ENCODE measurements at places on chromosomes 1 and 21.
A peak's percentile ranks its signal among the peaks of the same experiment; 100 is the strongest.

- DNase-seq = no peak
These were observed 88.2 kb downstream of the DMRTA2 start for GRCh38 chr1:50335036-50335435.

- DNase-seq = no peak
These were observed 293.0 kb downstream of the MRPL39 start for GRCh38 chr21:25314247-25314646.

DNA sequence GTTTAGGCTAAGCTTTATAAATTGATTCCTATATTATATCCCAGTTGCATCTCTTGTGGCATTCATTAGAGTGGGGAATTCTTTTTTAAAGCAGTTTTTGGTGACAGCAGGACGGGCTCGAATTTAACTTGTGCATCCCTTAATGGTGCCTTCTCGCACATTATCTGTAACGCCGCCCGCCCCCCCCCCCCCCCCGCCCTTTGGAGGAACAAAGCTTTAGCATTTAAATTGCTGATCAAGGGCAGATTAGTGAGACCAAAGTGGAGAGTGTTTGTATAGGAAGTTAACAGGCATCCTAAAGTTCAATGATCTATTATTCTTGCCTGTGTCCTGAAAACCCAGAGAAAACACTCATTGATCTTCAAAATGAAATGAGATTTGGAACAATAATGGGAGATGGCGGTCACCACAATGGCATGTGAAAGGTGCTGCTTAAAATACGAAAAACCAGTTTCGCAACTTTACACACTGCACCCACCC lies 2.2 kb downstream of the LMO4 start:
- DNase-seq = peak; percentile 47

- no peak for DNase-seq
These were observed 7.5 kb downstream of the SELENOF start for GRCh38 chr1:86906419-86906818.

DNA sequence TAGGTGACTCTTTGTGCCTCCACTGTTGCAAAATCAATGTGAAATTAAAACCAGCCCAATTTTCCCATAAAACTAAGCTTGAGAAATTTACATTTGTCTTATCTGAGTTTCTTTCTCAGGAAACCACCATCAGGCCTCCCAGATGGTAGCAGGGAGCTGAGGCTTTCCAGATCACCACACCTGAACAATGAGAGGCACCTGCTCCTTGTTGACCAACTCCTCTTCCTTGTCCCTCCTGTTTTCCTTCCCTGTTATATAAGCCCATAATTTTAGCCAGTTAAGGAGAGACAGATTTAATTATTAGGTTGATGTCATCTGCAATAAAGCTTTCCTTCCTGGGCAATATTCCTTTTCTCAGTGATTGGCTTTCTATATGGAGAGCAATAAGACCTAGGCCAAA lies 32.0 kb upstream of the C1orf185 start:
- no peak for DNase-seq

DNA sequence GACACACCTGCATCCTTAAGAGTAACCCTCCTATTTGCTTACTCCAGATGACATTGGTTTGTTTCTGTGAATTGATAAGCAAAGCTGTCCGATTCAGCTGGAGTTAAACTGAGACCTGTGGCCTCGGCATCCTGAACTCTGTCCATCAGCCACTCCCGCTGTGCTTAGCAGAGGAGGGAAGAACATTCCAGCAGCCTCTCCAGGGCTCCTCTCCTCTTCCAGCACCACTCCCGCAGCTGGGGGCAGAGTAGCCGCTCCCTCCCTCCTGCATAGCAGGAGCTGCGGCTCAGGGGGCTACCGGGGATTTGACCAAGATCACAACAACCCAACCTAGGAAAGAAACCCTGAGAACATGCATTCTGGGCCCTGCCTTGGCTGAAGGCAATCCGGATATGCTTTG lies 8.8 kb downstream of the LRRC38 start:
- DNase-seq = no peak

DNA sequence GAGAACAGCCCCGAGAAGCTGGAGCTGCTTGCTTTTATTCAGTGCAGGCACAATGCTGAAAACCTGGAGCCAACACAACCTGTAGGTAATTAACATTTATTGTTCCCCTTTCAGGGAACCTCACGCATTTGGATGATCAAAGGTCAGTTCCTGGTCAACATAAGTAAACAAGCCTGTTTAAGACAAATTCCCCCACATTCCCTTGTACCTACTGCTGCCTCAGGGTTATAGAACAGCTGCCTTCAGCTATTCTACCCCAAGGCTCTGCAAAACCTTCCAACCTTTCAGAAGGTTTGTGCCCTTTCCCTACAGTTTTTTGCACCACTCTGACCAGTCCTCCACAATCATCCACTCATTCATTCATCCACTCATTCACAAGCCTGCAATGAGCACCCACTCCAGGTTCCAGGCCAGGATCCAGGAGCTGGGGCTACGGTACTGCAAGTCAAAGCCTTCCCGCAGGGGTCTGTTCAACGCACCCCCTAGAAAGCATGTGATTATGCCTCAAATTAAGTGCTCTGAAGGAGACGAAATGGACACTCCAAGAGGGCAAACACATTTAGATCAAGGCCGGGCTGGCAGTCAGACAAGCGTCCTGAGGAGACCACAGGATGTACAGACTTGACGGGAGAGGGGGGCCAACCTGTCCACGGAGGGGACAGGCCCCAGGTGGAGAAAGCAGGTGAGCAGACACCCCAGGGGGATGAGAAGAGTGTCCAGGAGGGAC lies 683.9 kb downstream of the MATN1 start:
- DNase-seq = no peak

- no peak for DNase-seq
These were observed 3.7 kb upstream of the SLC2A5 start for GRCh38 chr1:9073143-9073542.

- DNase-seq = no peak
These were observed 35.6 kb downstream of the WLS start for GRCh38 chr1:68196676-68197075.

GRCh38 chr1:100036718-100037655 lies 67.2 kb downstream of the SLC35A3 start:
- no peak for DNase-seq

- peak; percentile 17 for DNase-seq
These were observed 549 bp downstream of the PARS2 start for GRCh38 chr1:54763816-54764132.

DNA sequence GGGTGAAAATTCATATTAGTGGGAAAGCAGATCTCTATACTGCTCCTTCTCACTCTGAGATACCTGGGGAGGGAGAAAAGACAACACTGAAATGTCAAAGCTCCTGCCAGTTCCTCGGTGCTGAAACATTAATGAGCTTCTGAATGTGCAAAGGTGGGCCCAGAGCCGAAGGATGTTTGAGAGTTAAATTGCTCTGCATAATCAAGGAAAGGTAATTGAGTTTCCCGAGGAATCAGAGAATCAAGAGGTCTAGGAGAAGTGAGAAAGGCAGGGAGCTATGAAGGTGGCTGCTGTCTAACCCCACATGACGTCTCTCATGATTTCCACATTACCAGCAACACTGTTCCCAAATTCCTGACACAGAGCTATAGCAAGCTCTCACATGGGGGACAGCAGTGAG lies 346.7 kb downstream of the SMYD3 start:
- no peak for DNase-seq

DNA sequence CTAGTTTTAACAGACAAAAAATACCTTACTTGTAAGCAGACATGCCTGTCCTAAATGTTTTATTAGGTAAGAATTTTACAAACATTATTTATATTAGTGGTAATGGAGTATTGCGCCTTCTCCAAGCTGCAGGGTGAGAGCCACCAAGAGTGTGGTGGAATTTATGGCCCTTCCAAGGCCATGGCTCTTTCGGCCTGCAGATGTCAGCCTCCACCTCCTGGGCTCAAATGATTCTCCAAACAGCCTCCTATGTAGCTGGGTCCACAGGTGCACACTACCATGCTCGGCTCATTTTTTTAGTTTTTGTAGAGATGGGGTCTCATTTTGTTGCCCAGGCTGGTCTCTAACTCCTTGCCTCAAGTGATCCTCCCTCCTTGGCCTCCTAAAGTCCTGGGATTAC lies 56.3 kb downstream of the ITGB3BP start:
- DNase-seq = no peak

DNA sequence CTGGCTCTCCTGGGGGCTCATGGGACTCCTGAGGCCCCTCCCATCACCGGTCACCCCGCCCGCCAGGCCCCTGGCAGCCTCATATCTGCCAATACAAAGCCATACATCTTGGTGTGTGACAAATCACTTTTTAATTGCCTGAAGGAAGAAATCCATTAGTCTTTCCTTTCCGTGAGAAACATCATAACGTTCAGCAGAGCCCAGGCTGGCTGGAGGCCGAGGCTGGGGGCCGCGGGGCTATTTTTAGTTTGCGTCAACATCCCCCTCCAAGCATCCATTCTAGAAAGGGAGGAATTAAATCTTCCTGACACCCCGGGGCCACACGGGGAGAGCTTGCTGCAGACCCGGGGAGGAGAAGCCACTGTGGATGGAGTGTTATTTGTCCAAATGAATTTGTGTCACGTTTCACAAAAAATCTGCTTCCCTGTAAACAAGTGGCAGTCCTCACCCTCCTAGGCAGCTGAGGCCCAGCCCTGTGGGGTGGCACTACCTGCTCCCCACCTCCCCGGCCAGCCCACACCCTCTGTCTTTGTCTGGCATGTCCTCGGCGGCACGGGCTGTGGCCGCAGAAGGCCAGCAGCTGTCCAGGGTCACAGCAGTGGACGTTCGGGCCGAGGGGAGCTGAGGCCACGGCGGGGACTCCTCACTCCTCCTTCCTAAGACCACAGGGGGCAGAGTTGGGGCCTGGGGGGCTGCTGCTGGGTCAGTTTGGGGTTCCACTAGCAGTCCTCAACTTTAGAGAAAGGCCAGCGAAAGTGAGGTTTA lies 236.9 kb upstream of the VAMP3 start:
- DNase-seq = no peak

DNA sequence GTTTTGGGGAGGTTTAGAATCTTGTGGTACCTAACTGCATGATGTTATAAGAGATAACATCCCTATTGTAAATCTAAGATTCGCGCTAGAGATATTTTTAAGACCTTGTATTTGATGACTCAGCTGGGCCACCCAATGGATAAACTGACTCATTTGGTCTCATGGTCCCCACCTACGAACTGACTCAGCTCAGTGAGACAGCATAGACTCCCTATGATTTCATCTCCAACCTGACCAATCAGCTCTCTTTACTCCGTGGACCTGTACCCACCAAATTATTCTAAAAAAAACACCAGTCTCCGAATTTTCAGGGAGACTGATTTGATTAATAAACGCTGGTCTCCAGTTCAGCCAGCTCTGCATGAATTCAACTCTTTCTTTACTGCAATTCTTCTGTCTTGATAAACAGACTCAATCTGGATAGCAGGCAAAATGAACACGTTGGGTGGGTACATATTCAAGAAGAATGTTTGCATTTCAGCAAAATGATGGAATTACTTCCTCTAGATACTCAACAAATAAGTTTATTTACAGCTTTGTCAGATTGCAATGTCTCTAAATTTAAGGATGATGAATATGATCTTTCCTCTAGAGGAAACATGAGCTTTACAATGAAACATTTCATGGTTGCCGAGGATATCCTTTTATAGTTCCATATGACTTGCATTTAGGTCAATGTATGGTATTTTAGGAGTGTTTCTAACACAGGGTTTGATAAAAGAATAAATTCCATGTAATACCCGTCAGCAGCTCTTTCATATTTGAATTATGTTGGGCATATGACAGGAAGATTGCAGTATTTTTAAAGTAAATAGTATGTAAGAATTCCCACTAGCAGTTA lies 516.6 kb upstream of the RGS18 start:
- DNase-seq = no peak

GRCh38 chr1:60102267-60103061 lies 28.9 kb upstream of the C1orf87 start:
- no peak for DNase-seq

- no peak for DNase-seq
These were observed 388.7 kb downstream of the PTPRU start for GRCh38 chr1:29625084-29625420.

GRCh38 chr1:18452550-18452949 lies 28.2 kb upstream of the KLHDC7A start:
- no peak for DNase-seq

- DNase-seq = no peak
These were observed 53.3 kb upstream of the ZC3H11B start for GRCh38 chr1:219666242-219666641.

- no peak for DNase-seq
These were observed 3.8 kb downstream of the KANK4 start for GRCh38 chr1:62315387-62315786.

DNA sequence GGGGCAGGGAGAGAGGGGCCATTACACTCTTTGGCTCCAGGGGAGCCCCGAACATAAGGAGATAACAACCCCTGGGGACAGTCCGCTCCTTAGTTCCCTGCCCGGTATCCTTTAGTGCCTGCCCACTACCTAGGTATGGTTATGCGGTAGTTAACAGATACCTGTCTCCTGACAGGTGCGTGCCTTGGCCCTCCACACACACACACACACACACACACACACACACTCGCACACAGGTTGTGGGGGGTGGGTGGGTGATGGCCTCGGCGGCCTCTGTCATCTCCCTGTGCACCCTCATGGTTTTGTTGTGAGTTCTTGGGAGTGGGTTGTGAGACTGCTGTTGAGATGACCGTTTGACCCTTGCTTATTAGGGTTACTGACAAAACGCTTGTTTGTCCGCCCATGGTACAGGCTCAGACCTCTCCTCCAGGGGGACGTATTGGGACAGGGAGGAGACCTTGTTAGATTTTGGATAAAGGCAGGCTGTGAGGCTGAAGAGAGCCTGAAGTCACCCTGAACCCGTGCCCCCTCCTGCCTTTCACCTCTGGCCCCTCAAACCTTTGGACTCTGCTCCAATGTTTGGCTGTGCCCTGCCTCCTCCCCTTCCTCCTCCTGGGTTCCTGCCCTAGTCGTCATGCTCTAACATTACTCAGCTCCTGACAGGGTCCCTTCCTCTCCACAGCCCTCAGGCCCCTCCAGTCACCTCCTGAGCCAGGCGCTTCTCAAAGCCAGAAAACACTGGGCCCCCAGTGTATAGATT lies 979 bp downstream of the RASSF5 start:
- DNase-seq = no peak

- peak; percentile 75 for DNase-seq
These were observed 15.9 kb downstream of the RNU5D-1 start for GRCh38 chr1:44714944-44715571.

DNA sequence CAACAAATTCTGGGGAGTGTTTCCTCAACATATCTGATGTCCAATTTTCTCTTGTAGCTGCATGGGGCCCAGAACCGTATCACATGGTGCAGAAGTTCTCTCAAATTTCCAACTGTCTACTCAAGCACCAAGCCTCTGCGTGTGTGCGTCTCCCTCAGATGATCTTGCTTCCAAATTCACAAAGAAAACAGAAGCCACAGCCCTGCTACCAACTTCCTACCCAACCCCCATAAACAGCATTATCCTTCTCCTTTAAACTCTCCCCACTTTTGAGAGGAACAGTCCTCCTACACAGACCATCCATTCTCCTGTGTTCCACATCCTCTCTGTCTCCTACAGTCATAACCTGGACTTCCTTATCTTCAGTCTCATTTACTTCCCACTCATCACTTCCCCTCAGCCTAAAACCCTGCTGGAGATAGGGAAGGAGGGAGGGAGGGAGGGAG lies 354.1 kb downstream of the SMYD3 start:
- DNase-seq = no peak

DNA sequence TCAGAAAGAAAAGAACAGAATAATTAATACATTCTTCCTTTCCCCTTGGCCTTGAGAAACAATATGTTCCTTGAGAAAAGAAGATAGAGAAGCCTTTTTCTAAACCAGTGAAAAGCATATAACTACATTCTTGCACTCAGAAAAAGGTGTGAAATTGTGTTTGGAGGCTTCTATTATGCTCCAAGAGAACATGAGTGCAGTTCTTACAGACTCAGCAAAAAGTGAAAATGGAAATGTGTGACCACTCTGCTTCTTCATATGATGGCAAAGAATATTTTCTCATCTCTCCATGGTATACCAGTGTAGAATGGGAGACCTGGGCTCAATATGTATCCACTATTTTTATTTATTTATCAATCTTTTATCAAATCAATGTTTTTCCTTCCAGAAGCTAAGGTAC lies 43.2 kb downstream of the ALG14 start:
- DNase-seq = no peak
